ENCODE measurements at places on chromosomes 3 and 15.

GRCh38 chr15:74619916-74620635, 4.4 kb downstream of the CLK3 start:
- DNase-seq = no peak

GRCh38 chr3:14795996-14796395, 22.8 kb upstream of the FGD5 start:
- DNase-seq = no peak

GRCh38 chr3:141796889-141797781, 33.9 kb downstream of the GRK7 start:
- DNase-seq = no peak

DNA sequence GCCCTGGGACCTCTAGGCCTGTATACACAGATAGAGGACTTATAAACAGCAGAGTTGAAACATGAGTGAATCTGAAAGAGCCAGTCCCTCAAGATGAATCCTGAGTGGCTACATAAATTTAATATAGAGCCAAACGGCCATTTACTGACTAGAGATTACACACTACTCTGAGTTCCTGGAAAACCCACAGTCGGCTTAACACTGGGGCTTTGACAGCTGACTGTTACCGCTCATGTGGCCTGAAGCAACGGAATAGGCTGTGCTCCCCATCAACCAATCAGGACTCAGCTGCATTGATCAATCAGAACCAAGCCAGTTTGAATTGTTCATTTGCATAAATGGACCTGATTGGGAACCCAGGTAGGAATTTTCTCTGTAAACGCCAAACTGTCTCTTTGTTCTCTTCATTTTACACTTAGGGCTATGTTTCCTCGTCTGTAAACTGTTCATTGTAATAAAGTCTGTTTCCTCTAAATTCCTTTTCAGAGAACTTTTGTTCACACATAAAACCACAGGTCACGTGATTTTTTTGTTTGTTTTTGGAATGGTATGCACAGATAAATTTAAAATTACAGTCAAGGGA, 40.5 kb downstream of the CCNL1 start:
- no peak for DNase-seq

- no peak for DNase-seq
Measured at GRCh38 chr3:44099566-44100297, 142.0 kb upstream of the TOPAZ1 start.

- no peak for DNase-seq
Measured at GRCh38 chr15:23422099-23422945, 24.7 kb downstream of the GOLGA6L2 start.

DNA sequence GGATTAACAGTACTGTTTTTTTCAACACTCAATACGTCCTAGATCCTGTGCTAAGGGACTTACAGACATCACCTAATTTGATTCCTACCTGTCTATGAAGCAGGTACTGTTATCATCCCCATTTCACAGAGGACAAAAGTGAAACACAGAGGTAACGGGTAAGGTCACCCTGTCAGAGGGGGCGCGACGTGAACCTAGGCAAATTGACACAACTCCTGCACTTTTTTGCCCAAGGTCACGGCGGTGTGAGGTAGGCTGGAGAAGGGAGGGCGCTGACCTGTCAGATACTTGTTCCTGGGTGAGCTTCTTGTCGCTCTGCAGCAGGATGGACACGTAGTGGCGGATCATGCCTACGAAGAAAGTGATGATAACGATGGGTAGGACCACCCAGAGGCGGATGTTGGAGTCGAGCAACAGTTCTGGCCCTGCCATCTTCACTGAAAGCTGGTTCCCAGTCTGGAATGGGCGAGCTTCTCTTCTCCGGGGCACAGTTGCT, 363 bp downstream of the EMC3 start:
- DNase-seq = no peak

GRCh38 chr3:149339931-149340309, 6.5 kb upstream of the TM4SF18 start:
- peak; percentile 3 for DNase-seq

- DNase-seq = no peak
Measured at GRCh38 chr15:74584779-74585178, 30.9 kb upstream of the CLK3 start.

DNA sequence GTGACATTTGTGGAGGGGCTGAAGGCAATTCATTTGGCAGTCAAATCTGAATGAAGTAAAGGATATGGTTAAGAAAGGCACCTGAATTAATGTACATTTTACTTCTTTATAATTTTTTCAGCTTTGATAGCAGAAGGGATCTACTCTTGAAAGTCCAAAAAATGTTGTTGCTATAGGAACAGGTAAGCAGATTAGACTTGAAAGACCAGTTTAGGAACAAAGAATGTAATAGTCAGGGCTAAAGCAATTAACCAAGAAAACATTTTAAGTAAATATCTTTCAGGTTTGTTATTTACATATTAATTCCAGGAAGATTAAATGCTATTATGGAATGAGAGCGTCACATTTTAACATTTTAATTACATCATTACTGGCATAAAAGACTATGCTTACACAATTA, 1.1 kb downstream of the ATP13A4 start:
- DNase-seq = no peak

DNA sequence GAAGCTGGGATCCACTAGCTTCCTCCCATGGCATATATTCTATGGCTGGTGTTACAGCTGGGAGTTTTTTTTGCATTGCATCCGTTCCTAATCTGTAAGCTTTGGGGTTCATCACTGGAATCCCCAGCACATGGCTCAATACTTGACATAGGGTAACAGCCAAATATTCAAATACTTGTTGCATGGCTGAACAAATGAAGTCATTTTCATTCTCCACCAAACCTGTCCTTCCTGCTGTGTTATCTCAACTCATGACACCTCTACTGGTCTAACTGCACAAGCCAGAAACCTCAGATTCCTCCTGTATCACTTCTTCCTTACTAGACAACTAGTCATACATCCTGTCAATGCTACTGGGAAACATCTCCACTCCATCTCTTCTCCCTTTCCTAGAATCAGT, 43.4 kb downstream of the ST3GAL6 start:
- no peak for DNase-seq

- DNase-seq = peak; percentile 99
Measured at GRCh38 chr3:113070072-113070640, 79.4 kb downstream of the GTPBP8 start.

DNA sequence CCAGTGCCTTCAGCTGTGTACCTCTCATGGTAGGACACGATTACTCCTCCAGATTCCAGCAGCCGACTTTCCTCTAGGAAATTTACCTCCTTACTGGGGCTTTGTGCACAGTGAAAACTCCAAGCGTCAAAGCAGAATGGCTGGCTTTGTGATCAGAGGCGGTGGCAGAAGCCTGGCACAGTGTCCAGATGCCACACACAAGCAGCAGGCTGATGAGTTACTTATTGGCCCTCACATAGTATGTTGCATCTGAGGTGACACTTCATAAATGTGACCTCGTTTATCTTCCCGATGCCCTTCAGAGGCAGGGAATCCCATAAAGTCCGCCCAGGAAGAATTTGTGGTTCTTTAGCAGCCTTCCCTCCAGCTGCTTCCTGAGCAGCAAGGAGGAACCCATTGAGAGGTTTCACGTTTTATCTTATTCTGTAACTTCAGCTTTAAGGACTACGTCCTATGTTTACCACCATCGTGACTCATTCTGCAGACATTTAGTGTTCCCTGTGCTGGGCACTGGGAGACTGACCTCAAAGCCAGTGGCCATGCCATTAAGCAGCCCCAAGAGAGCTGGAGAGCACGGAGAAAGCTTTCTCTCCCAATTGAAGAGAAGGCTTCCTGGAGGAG, 107.1 kb upstream of the C15orf61 start:
- DNase-seq = no peak

GRCh38 chr15:40097968-40098476, 10.7 kb downstream of the BMF start:
- no peak for DNase-seq

GRCh38 chr3:152309535-152310307, 41.0 kb downstream of the MBNL1 start:
- DNase-seq = no peak

DNA sequence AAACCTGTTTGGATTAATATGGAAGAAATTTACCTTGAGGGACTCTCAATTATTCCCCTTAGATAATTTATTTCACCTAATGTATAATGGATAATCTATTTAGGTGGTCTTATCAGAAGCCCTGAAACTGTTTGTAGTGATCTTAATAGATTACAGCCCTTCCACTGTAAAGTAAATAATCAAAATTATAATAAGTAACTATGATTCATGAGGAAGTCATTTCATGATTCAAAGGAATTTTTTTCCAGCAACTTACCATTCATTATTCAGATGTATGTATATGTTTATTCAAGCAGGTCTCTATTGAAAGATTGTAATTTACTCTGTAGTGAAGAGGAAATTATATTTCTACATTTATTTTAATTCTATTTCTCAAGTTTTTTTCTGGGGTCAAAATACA, 250.6 kb upstream of the ROBO1 start:
- no peak for DNase-seq

- DNase-seq = no peak
Measured at GRCh38 chr3:13795816-13796215, 84.1 kb downstream of the WNT7A start.

GRCh38 chr3:109411547-109411946, 74.2 kb upstream of the DPPA4 start:
- no peak for DNase-seq

DNA sequence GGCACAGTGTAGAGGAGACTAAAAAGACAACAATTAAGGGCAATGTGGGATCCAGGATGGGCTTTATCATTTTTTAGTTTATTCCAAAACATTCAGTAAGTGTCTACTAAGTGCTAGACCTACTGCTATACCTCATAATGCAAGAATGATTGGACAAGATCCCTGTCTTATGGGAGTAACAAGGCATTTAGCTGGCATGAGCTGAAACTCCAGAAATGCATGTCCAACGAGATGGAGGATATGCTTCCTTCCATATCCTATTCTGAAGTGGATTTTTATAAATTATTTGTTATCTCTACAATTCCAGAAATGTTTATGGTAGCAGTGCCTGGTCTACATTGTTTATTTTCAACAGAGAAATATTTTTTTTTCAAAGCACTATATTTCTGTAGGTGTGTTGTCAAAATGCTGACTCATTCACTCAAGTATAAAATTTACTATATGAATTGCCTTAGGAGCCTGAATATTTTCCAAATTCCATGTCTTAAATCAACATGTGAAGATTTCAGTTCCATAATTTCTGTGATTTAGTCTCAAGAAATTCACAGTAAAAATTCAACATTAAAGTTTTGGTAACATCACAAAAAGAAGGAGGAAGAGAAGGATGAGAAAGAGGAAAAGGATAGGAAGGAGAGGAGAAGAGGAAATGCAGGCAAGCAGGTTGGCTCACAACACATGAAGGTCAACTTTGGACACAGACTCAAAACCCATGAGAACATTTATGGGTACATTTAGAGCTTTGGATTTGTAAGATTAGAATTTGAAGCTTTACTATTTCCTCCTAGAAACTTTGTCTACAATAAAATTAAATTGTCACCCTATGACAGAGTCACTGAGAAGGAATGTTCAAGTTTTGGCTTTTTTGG, 88.6 kb downstream of the P3H2 start:
- no peak for DNase-seq

- DNase-seq = no peak
Measured at GRCh38 chr3:119597548-119598288, at the start of gene PLA1A. TSS of gene PLA1A (plus strand) at chr3:119597885. CDS start at chr3:119597914, 29 bp downstream.

DNA sequence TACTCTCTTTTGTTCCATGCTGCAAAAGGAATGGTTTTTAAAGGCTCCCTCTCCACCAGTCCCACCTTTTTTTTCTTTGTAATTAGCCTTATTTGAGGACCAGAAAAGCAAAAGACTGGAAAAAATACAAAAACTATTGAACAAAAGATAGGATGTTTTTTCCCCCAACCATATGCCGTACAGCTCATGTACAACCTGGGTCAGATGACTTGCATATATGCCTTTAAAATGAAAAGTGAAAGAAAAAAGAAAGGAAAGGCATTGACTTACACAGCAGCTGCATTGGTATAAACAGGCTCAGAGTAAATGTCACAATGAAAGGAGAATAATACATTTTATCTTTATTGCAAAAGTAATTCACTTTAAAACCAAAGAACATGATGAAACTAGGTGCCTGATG, 69.5 kb upstream of the CMC1 start:
- no peak for DNase-seq

- DNase-seq = no peak
Measured at GRCh38 chr15:49320351-49320750, 102.7 kb upstream of the FGF7 start.

GRCh38 chr3:34582055-34582454, 783.6 kb downstream of the PDCD6IP start:
- peak; percentile 74 for DNase-seq

DNA sequence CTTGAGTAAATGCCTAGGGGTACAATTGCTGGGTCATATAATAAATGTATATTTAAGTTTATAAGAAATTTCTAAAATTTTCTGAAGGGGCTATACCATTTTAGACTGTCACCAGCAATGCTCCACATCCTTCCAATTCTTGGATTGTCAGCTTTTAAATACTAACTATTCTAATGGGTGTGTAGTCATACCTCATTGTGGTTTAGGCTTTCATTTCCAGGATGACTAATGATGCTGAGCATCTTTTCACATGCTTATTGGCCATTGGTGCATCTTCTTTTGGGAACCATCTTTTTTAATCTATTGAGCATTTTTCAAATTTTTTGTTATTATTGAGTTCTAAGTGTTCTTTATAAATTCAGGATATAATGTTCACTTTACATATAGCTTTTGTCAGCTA, 52.5 kb upstream of the CORO2B start:
- DNase-seq = no peak

DNA sequence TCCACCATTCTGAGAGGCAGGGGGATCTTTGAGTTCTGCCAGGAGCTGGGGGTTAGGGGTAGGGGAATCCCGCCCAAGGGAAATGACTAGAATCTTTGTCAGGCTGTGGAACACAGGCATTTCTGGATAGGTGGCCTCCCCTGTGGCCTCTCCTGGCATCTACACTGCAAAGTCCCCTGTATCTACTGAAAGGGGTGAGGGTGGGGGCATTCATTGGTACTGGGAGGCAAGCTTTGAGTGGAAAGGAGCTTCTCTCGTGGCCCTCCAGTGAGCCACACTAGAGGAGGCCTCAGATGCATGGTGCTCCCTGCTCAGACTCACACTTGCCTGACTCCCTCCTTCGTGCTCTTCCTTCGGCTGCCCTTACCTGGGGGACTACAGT, 59.9 kb downstream of the CCNL1 start:
- no peak for DNase-seq

DNA sequence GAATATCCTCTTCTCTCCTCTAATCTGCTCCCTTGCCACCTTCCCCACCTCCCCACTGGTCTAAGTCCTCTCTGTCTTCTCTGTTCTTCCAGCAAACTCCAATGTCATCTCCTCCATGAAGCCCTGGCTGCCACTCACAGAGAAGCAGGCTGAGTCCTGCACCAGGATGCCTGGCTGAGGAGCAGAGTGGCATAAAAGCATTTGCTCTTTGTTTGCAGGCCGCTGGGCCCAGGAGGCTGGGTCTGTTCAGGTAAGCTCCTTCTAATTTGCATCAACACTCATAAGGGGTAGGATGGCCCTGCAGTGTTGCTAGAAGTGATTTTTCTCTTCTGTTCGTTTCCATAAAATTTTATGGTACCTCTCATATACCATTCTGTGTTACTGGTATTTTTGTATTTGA, 43.2 kb upstream of the KLHL25 start:
- no peak for DNase-seq

DNA sequence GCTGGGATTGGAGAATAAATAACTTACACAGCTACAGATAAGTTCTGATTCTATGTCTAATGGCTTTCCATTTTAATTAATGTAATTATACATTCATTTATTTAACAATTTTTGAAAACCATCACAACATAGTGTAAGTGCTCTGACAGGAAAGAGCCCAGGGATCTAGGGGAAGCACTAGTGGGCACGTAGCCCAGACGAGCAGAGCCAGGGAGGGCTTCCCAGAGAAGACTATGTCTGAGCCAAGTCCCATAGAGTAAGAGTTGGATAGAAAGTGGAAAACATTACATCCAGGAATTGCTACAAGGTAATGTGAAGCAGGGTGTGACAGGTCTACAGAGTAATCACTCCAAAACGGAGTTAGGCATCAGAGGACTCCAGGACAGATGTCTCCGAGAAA, 2.9 kb upstream of the HGD start:
- peak; percentile 25 for DNase-seq
